ENCODE measurements at places on chromosomes 11 and 22.
A peak's percentile ranks its signal among the peaks of the same experiment; 100 is the strongest.

- no peak for DNase-seq
Observed at GRCh38 chr22:35984183-35985175, 44.1 kb downstream of the RBFOX2 start.

DNA sequence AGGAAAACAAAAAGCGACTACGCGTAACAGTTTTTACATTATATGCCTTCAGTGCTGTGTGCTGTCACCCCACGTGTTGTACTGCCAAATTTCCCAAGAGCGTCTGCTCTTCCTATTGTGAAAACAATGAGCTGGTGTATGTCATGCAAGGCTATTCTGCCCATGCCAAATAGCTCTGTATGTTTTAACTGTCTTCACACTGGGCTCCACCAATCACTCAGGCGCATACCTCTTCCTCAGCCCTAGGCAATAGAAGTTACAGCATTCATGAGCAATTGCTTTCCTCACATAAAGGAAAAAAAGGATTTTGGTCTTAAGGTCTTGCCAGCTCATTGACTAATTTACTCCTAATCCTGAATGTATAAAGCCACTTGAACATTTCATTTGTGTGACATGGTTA, 606.8 kb downstream of the NTM start:
- DNase-seq: no peak

- peak; percentile 34 for DNase-seq
Observed at GRCh38 chr11:44842220-44842619, 108.5 kb downstream of the TP53I11 start.

- no peak for DNase-seq
Observed at GRCh38 chr11:3165916-3166267, 782 bp upstream of the OSBPL5 start.

GRCh38 chr22:26558248-26558895, 31.6 kb downstream of the TPST2 start:
- no peak for DNase-seq

DNA sequence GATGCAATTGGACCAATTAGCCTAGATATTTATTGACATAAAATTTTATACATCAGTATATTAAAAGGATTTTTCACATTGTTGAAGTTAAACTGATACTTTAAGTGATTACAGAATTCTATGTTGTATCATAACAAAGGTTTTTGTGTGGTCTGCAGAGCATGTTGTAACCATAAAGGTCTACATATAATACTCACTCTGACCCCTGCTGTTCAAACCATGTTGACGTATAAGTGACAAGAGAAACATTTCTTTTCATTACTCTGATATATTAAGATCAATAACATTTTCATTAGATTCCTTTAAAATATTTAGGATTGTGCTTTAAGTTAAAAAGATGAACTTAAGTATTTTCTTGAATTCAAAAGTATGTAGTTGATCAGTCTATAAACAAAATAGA, 63.9 kb downstream of the GAS2 start:
- no peak for DNase-seq

GRCh38 chr11:33376331-33377310, 119.4 kb downstream of the HIPK3 start:
- DNase-seq: no peak

DNA sequence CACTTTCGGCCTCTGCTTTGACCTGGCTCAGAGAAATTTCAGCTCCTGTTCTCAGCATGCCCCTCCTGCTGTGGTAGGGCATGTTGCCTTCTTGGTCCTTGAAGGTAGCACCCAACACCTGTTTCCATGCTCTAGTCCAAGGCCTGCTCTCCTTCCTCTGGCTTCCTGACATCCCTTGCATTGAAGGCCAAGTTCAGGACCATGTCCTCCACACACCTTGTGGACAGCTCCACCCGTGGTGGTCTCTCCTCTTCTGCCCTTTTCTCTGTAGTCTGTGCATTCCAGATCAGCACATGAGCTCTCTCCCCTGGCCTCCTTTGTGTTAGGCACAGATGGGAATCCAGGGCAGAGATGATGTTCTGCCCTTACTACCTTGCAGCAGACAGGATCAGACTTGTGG, 225.3 kb downstream of the ADAMTS15 start:
- no peak for DNase-seq

GRCh38 chr11:16831316-16832192, 93.1 kb downstream of the C11orf58 start:
- no peak for DNase-seq

DNA sequence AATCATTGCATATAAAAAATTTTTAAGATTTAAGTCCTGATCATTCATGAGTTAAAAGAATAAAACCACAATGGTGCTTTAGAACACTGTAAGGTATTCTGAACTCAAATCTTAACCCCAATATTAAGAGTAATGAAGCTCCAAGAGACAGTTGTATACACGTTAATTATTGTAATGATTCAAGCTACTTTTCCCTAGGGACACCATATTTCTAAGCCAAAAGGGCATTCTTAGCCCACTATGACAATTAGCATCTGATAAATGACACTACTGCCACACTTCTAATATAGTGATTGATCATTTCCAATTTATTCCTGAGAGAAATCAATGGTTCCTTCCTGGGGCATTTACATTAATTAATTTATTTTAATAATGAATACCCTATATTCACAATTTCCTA, 21.7 kb downstream of the FANCF start:
- no peak for DNase-seq

GRCh38 chr22:21876486-21877176, 9.2 kb upstream of the MAPK1 start:
- DNase-seq: no peak

GRCh38 chr22:37021710-37022482, 2.4 kb downstream of the MPST start:
- no peak for DNase-seq

DNA sequence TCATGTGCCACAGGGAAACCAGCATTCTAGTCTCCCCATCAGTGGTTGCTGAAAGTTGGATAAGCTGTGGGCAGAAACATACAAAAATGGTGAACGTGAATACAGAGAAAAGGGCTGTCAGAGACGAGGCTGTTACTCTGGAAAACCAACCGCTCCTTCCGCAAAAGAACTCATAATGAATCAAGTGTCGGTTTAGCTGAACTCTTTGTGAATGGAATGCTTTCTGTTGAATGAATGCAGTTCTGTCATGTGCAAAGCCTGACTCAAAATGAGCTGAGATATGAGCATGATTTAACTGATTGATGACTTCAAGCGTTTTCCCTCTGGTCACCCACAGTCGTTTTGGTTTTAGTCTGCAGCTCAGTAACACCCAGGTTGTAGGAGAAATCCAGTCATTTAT, 298.3 kb downstream of the ETS1 start:
- DNase-seq: no peak

GRCh38 chr22:31106001-31106571, 1.3 kb downstream of the SELENOM start:
- no peak for DNase-seq

DNA sequence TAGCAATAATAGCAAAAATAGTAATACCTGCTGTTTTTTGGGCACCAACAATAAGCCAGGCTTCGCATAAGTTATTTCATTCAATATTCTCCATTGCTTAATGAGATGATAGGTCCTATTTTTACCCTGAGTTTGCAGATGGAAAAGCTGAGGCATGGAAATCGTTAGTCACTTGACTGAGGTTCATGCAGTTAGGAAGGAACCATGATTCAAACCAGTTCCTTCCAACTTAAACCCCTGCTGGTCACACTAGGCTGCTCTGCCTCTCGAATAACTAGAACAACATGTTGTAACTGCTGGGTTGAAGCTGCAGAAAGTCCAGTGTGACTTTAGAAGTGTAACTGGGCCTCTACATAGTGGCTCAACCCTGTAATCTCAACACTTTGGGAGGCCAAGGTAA, 69.3 kb downstream of the SEZ6L start:
- DNase-seq: no peak

- DNase-seq: no peak
Observed at GRCh38 chr11:72598906-72599305, 75.3 kb downstream of the PDE2A start.

Measured in Caki2 (cell line).